ENCODE measurements at places on chromosomes 2 and 18.

GRCh38 chr2:162677476-162677875 is 161.1 kb downstream of the KCNH7 start:
- no peak for DNase-seq

- DNase-seq, result no peak
These were observed 132.5 kb upstream of the ID2 start for GRCh38 chr2:8549273-8549922.

- no peak for DNase-seq
These were observed 464.2 kb downstream of the MEIS1 start for GRCh38 chr2:66899109-66899508.

- no peak for DNase-seq
These were observed 148.6 kb downstream of the HAUS1 start for GRCh38 chr18:46252759-46253158.

DNA sequence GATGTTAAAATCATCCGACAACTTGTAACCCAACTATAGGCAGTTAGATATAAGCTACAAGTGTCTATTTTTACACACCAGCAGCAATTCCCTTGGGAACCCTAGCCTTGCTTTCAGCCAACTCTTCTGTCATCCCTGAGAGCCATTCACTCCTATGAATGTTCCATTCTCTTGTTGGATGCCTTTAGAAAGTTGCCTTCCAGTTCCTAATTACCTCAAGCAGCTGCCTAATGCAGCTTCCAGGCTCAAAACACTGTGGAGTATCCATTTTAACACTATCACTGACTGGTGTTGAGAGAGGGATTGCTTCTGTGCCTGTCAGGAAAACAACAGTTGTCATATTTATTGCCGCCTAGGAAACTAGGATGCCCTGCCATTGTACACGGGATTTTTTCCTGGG is 402.0 kb upstream of the ACVR2A start:
- DNase-seq, result no peak

DNA sequence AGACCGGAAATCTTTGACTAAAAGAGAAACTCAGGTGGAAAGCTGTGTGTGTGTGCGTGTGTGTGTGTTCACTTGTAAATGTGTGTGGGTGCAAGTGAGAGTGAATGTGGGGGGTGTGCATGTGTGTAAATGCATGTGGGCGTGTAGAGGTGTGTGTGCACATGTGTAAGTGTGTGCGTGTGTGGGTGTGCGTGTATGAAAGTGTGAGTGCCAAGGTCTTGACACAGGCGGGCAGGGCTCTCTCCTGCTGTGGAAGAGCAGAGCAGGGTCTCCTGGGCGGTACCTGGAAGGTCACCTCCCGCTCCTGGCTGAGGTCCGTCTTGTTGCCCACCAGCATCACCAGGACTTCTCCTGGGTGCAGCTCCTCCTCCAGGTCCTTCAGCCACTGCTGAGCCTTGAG is 10.6 kb downstream of the PRLH start:
- DNase-seq, result no peak

DNA sequence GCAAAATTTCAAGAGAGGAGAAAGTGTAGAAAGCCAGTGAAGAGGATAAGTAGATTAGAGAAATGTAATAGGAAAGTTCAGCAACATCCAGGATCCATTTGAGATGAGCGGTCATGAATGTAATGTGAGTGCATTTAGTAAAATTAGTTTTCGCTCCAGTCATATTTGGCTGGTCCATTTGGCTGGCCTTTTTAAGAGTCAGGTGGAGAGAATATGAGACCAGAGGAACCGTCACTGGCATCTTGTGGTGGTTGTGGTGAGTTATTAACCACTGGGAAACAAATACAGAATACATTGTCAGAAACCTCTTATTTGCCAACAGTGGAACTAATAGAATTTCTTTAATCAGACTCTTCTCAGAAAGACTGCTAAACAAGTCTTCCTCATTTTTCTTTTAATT is 1064.3 kb upstream of the CDH2 start:
- no peak for DNase-seq

DNA sequence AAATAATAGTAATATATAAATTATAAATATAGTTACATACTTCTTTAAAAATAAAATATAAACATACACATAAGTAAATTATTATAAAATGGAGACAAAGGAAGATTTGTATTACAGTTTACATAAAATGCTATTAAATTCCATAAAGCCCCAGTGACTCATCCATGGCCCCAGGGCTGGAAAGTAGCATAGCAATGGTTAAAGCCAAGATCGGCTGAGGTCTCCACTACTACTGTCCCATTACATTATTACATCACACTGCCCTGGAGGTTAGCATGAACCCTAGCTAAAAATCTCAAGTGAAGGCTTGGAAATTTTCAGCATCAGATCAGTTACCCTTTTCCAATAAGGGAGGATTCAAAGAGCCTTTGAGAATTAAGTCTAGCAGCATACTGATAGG is 936.2 kb downstream of the DSC3 start:
- no peak for DNase-seq

- no peak for DNase-seq
These were observed 205.5 kb upstream of the FSHR start for GRCh38 chr2:49359721-49360406.

DNA sequence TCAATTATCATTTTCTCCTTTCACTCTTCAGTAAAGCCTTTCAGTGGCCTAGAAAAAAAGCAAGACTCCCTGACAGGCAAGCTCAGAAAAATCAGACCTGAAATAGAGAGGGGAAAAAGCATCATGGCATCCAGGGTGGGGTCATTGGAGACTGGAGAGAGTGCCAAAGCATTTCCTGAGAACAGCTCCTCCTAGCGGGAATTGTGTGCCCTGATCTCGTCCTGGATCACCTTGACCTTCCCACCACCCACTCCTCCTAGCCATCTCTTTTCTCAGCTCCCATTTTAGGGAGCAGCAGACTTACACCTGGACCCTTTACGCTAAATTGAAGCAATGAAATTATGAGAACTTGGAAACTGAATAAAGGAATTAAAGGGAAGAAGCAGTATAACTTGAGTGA is 176.6 kb downstream of the VWC2L start:
- no peak for DNase-seq

DNA sequence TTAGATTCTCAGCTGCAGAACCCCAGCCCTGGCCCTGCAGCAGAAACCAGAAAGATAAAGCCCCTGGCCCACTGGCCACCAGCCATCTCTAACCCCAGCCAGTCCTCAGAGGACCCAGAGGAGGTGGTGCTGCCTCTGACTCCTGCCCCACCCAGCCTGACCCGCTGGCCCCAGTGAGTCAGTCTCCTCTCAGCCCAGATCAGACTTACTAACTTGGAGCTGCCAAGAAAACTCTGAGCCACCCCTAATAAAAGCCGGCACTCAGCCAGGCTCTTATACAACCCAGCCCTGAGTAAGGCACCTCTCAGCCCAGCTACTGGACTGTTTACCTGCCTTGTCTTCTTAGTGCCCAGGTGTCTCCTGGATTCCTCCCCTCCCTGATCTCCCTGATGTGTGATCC is 2.0 kb downstream of the SLC14A2 start:
- DNase-seq, result no peak

DNA sequence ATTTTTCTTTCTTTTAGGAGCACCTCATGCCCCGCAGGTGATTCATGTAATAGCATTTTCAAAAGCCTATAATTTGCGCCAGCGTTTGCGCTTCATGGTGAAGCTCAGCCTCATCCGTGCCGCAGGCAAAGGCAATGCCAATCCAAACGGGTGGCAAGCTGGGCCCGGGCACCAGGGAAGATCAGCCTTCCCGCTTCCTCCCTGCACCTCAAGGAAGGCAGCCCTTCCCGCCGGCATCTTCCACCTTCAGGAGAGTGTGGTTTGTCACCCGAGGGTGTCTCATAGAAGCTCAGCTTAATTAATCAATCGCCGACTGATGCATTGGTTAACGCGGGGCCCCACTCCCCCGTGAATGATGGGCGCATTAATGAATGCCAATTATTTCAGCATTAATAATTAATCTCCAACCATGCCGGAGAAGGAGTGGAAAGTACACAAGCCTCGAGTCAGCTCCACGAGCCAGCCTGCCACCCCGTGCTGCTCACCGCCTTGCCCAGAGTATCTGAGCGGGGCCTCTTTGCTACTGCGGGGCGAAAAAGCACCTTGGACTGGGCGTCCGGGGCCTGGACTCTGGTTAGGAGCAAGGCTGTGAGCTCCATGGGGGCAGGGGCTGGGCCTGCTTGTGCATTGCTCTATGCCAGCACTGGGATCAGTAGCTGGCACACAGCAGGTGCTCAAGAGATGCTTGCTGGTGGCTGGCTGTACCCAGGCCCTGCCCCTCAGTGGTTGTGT is 13.0 kb downstream of the INHBB start:
- DNase-seq, result no peak

DNA sequence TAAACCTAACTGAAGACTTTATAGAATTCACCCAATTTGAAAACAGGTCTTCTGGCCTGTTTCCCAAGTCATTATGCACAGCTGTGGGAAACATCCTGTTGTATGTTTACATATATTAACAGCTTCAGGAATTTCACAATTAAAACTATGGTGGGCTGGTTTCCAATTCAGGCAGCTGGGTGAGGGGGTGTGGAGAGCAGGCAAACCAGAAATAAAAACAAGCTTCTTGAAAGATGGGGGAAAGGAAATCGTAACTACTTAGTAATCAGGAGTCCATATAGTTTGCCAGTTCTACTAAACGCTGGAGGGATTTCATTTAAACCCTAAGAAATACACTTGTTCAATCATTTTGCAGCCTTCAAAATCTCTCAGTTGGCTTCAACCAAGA is 22.8 kb downstream of the ATP8B1 start:
- DNase-seq, result no peak

DNA sequence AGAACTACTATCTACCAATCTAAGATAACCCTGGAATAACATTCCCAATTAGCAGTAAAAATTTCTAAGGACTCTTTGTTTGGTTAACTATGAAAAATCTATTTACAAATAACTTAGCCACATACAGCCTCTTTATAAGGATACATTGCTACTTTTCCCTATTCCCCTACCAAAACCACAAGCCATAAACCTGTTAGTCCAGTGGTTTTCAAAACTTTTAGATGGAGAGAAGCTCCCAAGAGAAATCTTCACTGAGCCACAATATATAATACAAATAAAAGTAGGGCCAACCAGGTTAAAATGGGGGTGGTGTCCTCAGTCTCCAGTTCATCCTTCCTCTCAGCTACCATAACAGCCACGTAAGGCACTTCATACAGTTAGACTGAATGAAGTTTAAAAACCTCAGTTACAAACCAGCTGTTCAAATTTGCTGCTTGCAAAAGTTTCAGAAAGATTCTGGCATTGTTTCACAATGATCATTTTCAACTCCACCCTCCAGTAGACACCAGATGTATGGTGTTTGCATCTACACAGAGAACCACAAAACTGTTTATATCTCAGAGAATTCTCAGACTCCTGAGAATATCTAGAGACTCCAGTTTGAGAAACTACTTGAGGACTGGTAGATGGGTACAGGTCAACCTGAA is 26.0 kb downstream of the SOS1 start:
- DNase-seq, result peak; percentile 33

- DNase-seq, result no peak
These were observed 31.8 kb downstream of the CDC42EP3 start for GRCh38 chr2:37639631-37640030.

DNA sequence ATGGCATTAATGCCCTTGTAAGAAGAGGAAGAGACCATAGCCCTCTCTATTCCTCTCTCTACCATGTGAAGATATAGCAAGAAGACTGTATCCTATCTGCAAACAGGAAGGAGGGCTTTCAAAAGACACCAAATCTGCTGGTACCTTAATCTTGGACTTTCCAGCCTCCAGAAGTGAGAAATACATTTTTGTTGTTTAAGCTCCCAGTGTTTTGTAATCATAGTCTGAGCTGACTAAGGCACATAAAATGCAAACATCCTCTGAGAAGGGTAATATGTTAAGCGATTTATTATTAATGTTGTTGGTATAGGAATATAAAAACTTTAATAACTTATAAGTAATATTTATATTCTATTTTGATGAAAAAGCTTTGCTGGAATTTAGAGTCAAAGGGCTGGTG is 559.8 kb downstream of the SUCLG1 start:
- no peak for DNase-seq

DNA sequence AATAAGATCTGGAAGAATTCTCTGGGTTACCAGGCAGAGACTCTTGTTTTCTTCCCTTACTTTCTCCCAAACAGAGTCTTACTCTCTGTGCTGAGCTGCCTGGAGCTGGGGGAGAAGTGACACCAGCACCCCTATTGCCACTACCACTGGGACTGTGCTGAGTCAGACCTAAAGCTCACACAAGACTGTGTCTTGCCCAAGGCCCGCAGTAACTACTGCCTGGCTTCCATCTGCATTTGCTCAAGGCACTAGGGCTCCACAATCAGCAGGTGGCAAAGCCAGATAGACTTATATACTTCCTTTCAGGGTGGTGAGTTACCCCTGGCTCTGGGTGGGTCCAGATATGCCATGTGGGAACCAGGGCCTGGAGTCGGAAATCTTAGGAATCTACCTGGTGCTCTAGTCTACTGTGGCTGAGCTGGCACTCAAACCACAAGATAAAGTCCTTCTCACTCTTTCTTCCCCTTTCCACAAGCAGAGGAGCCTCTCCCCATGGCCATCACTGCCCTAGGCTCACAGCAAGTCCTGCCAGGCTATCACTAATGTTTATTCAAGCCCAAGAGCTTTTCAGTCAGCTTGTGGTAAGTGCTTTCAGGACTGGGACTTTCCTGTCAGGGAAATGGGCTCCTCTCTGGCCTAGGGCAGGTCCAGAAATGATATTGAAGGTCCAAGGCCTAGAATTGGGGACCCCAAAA is 27.6 kb upstream of the SERPINB2 start:
- no peak for DNase-seq

DNA sequence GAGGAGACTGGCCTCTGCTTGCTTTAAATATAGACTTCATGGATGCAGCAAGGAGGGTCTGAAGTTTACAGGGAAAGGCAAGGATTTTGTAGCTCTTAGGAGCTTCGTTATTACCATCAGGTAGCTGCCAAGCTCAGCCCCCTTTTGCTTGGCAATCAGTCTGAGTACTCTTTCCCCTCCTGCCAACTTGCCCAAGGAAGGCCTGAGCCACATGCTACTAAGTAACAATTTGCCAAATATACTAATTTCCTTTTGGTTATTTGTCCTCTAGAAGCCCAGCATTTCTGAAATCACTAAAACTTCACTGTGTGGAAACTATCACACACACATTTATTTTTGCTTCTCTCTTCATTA is 85.5 kb upstream of the ITPRID2 start:
- DNase-seq, result no peak

DNA sequence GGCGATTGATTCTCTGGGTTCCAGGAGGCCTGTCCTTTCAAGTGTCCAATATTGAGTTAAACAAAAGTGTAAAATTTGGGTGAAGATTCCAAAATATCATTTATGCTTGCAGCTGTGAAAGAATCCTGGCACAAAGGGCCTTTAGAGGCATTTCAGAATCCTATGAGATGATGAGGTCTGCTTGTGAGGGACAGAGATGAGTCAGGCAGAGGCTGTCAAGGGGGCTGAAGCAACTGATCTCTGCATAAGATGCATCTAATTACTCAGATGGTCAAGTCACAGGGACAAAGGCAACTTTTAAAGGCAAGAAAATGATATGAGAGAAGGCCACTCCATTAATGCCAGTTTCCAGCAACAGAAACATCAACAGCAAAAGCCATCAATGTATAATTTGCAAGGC is 78.8 kb downstream of the FHOD3 start:
- no peak for DNase-seq

- DNase-seq, result no peak
These were observed 304.5 kb downstream of the NDUFA10 start for GRCh38 chr2:239720361-239721360.
